HT1080 (cell line): ENCODE measurements at places on chromosomes 13 and 19.

DNA sequence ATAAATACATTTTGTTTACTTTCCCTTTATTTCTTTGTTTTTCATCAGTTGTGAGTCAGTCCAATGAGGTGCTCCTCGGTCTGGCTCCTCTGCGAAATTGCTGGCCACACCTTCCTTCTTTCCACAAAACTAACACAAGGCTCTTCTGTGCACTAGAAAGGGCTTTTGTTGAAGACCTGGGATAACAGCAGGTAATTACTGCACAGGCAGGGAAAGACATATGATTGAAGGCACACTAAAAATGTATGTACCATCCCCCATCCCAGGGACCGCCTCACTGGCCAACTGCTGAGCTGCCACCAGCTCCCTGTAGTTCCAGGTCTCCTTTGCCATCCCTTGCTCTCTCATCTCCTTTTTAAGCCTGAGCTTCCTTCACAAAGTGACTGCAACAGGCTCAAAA lies 180.5 kb downstream of the EFNB2 start:
- no peak for DNase-seq

DNA sequence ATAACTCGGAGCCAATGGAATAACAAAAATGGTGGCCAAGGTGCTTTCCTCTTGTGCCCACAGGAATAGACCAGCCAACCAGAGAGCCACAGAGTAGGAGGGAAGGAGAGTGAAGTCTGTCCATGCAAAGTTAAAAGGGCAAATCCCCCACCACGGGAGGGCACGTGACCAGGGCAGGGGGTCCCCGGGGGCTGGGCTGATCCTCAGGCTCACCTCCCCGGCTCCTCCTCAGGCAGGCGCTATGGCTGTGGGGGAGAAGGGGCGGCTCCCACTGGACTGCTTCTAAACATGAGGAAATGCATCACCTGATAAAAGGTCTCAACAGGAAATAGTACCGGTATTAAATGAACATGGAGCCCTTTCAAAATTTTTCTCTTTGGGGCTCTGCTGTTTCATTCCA lies 73.2 kb upstream of the SLC15A1 start:
- DNase-seq, result no peak

DNA sequence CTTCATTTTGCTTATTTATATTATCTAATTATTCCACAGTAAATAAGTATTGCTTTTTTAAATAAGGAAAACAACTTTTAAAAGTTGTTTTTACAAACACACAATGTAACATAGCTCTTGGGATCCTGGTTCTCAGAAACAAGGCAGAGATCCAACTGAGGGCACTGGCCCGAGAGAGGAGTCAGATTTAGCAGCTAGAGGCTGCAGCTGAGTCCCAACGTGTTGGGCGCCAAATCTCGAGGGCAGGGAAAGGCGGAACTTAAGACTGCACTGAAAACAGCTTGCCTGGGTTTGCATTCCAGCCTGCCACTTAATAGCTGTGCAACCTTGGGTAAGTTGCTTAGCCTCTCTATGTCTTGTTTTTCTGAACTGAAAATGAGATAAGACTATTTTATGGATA lies 16.4 kb upstream of the WASF3 start:
- no peak for DNase-seq

DNA sequence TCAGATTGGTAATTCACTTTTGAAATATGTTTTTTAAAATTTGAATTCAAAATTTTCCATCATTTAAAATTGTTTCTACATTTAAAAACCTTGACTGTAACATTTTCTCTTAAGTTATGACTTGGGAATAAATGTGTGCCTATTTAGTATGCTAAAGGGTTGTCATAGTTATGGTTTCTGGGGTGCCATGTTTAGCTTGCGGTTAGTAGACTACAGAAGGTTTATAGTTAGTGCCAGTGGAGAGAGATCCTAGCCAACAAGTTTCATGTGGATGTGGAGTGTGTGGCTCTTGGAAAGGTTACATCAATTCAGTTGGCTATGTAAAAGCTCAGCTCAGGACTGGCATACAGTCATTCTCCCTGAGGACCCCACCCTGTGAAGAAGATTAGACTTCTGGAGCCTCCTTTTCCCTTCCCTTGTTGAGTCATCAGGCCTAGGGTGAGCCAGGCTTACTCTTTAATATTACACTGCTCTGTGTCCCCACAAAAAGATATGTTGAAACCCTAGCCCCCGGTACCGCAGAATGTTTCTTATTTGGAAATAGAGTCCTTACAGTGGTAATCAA lies 20.4 kb downstream of the LMO7 start:
- DNase-seq, result peak; percentile 42

- DNase-seq, result no peak
Measured at GRCh38 chr13:42345367-42345766, 73.4 kb downstream of the AKAP11 start.

DNA sequence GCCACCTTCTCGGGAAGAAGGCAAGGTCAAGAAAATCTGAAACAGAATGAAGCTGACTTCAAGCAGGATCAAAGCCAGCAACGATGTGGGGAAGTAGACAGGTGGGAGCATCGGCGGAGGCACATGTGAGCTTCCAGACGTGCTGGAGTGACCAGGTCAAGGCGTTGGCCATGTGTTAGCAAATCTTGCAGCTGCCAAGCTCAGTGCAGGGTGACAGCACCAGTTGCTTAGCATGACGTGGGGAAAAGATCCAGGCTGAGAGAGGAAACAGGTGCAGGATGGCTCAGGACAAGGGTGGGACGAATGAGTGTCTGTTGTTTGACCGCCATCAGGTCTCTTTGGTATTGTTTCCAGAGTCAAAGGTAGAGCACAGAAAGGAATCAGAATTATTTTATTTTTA lies 92.3 kb downstream of the TNFSF13B start:
- DNase-seq, result no peak

GRCh38 chr19:18646535-18647370 lies 9.9 kb downstream of the KLHL26 start:
- no peak for DNase-seq

DNA sequence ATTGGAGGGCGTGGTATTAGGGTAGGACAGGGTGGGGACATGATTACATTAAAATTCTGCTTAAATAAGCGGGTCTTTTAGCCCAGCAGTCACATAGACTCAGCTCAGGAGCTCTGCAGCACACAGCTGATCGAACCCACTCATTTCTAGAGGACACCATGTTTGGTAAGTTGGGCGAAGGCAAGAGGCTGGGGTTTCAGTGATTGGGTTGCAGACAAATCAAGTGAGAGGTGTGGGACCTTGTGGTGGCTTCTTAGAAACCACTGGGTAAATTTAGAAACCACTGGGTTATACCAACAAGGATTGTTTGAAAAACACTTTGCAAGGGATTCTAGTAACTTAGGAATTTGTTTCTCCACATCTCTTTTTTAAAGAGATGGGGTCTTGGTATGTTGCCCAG lies at the start of gene LEUTX:
TSS of gene LEUTX (plus strand) at position 92 of the 400 bp plus-strand sequence. CDS start at position 159, 67 bp downstream.
- DNase-seq, result no peak
